Ascending aorta (tissue), 2 donors: ENCODE measurements at places on chromosomes 4 and X.

DNA sequence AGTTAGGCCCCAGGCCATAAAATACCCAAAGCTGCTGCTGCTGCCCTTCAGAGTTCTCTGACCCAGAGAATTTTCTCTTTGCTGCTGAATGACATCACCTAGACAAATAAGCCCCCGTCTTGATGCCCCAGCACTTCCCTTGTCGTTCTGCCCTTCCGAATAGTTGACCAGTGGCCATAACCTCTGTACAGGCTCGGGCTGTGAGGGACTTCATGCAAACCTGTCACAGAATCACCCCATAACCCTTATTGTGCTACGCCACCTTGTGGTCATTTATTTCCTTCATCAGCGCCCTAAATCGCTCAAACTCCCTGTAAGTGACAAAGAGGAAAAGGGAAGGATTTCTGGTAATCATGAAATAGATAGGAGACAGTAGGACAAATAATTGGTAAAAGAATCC, 18.8 kb downstream of the SPACA5 start:
- DNase-seq, result no peak

- DNase-seq, result no peak
Measured at GRCh38 chr4:77994194-77994721, 62.9 kb upstream of the FRAS1 start.

DNA sequence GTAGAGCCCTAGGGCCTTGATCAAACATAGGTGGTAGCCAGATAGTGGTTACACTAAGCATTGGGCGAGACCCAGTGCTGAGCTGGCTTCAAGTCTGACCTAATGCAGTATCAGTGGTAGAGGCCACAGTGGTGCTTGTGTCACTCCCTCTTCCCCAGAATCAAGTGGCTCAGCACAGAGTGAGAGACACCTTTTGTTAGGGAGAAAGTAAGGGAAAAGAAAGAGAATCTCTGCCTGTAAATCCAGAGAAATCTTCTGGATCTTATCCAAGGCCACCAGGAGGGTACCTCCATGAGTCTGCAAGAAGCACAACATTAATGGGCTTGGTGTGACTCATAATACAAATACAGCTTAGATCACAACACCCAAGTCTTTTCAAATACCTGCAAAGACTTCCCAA, 117.7 kb upstream of the SLC6A14 start:
- no peak for DNase-seq

GRCh38 chrX:119887721-119888425, 7.8 kb upstream of the AKAP14 start:
- no peak for DNase-seq

- DNase-seq, result no peak
Measured at GRCh38 chr4:155837203-155837796, 28.8 kb downstream of the ASIC5 start.

DNA sequence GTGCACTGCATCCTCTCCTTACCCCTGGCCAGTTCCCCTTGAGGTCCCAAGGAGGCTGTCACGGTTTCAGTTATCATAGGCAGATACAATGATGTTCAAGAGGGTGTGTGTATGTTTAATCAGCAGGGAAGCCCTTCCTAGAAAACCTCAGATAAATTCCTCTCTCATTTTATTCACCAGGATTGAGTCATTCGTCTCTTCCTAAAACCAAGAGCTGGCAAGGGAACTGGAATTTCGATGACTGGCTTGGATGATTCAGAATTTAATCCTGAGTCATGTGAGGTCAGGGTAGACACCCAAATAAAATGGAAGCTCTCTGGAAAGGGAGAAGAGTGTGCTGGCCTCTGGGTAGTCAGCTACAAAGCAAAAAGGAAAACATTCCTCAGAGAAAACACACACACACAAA, 106.2 kb upstream of the RAPGEF2 start:
- DNase-seq, result no peak

GRCh38 chrX:8025705-8026104, 98.5 kb upstream of the PNPLA4 start:
- no peak for DNase-seq

DNA sequence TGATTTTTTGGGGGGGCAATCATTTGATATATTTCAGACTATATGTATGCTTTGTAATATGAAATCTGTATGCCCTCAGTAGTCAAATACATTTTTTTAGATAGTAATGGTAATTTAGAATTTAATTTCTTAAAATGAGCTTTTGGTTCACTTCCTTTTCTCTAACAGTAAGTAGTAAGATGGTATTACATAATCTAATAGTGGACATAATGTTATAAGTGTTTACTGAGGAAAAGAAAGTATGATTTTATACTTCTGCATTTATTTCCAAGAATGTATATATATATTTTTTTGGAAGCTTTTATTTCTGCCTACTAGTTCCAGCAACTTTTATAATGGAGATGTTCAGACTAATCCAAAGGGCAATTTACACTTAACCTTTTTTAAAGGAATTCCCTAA, 1450.7 kb upstream of the TENM3 start:
- DNase-seq, result no peak

DNA sequence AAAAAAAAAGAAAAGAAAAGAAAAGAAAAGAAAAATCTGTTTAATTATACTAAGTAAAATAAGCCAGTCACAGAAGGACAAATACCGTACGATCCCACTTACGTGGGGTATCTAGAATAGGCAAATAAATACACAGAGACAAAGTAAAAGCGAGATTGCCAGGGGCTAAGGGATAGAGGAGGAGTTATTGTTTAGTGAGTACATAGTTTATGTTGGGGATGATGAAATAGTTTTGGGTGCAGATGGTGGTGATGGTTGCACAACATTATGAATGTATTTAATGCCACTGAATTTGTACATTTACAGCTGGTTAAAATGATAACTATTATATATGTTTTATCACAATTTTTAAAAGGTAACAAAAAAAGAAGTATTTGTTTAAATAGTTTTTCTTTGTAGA, 7.1 kb downstream of the CA5B start:
- DNase-seq, result no peak

DNA sequence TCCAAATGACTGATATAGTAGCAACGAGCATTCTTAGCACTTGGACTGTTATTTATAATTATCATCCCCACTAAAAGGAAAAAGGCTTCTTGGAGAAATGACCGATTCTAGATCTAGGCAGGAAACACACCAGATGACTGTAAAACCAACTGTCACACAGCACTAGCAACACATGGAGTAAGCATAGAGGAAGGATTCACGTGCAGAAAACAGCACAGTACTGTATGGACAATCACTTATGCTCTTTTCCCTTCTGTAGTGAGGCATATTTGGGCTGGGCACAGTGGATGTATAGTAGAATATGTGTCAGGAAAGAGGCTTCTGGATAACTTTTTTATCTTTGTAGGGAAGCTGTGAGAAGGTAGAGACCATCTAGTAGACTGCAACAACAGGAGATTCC, 6.0 kb upstream of the COPS4 start:
- no peak for DNase-seq

DNA sequence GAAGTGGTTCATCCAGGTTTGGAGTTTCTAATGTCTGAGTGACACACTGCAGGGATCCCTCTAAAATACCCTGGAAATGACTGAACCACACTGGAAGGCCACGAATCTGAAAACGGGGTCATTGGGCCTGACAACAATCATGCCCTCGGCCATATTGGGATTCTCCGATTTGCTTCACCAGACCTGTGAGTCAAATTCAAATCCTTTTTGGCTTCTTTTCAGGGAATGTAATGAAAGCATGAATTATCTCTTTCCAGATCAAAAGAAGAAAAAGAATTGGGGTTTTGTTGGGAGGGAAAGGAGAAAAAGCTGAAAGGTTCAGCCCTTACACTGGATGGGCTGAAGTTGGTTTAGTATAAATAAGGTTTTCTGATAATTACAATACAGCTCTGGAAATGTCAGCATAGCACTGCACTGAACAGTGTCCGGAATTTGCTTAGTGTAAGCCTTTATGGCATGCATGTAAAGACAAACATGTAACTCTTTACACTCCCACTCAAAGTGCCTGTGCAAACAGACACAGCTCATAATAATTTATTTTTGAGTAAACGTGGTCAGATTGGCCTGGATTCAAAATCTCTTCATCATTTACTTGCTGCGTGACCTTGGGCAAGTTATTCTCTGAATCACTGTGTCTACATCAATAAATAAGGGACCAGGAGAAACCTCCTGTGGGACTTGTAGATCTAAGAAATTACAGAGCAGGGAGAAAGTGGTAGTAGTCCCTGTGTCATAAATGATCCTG, 21.4 kb downstream of the CT47C1 start:
- no peak for DNase-seq

- no peak for DNase-seq
Measured at GRCh38 chr4:102732678-102733077, 28.1 kb downstream of the MANBA start.

- no peak for DNase-seq
Measured at GRCh38 chr4:39898015-39898414, 79.7 kb downstream of the PDS5A start.

GRCh38 chr4:37197899-37198298, 46.6 kb upstream of the NWD2 start:
- no peak for DNase-seq

DNA sequence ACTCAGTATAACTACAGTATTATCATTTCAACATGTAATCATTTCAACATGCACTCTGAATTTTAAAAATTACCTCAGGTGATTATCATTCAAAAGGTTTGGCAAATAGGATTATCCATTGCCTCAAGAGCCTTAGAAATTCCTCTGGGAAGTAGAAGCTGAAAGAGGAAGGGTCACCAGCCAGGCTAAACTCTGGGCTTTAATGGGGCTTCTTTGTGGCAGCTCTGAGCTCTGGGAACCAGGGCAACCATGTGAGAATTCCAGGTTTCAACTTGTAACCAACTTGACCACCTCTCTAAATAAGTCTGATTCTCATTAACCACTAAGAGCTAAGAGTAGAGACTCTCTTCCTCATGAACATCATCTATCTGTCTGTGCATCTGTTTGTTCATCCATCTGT, 117.2 kb upstream of the MED14 start:
- DNase-seq, result no peak

DNA sequence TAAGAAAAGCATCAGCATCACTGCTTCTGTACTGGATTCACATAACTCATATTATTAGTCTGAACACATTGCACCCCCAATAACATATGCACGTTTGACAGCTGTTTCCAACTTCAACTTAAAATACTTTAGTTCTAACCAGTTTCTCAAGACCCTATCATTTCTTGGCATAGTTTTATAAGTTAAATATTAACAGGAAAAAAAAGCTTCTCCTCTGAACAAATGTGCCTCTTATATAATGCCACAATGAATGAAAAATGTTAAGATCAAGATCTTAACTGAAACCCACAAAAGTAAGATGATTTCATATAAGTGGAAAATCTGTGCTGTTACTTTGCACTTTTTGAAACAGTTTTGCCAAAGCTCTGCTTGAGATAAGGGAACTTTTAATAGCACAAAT, 652.8 kb upstream of the FAM241A start:
- no peak for DNase-seq

DNA sequence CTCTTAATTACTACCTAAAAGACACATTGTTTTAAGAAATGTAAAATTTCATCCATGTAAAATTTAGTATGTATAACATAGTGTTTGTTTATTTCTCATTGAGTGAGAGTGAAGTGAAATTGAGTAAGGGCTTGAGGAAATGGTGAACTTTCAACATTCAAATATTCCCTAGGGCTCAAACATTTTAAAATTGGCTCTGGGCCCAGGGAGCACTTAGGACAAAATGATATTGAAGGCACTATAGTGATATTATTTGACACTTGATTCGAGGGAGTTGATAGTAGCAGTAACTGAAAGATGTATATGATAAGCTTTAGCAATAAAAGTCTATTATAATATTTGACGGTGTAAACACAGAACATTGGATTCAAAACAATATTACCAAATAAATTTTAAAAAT, 1244.0 kb upstream of the TENM3 start:
- no peak for DNase-seq

GRCh38 chrX:72030431-72030830, 101.3 kb downstream of the RTL5 start:
- DNase-seq, result no peak

DNA sequence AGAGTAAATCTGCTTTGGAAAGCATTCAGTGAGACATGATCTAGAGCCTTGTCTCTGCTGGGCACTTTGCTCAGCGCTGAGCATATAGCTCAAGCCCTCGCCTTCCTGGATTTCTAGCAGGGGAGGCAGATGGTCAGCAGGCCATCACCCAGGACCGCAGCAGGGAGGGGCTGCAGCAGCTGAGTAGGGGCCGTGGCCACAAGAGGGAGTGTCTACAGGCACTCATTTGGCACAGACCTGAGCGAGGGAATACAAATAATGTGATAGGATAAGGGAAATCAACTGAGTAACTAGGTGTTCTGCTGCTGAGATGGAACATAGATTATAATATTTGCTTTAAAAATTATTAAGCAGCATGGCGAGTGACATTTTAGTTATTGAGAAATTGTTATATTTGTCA, 30.2 kb downstream of the OFD1 start:
- no peak for DNase-seq

GRCh38 chrX:118526149-118526548, 30.5 kb downstream of the DOCK11 start:
- DNase-seq, result no peak

DNA sequence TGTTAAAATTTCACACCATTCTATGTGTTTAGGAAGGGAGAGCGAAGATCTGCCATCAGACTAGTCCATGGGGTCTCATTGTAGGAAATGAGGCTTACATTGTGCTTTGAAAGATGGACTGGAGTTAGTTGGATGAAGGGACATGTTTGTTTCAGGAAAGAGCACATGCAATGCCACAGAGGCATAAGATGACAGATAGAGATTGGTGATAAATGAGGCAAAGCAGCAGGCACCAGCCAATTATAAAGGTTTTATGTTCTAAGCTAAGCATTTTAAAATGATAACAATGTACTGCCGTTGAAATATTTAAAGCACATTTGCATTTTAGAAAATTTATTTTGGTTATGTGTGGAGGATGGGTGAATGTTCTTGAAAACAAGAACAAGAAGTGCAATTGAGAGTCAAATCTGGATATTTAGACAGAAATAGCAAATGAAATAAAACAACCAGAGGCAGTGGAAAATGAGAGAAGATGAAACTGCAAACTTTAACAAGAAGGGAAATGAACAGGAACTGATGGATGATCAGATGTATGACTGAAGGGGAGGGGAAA, 957.2 kb downstream of the FSTL5 start:
- DNase-seq, result no peak

DNA sequence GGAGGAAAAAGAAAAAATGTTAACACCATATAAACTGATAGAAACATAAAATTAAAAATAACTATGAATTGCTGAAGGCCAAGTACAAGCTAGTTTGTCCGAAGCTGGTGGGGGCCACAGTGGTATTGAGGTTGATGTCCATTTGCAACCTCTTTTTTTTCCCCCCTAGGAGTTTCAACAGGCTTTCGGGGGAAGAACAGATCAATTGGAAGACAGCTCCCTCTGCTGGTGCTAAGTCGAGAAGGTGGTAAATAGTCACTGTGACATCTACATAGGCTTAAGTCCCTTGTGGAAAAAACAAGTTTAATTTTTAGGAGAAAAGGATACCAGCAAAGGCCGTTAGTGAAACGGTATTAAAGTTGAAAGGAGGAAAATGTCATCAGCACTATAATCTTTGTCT, 115.7 kb upstream of the ZXDA start:
- no peak for DNase-seq

DNA sequence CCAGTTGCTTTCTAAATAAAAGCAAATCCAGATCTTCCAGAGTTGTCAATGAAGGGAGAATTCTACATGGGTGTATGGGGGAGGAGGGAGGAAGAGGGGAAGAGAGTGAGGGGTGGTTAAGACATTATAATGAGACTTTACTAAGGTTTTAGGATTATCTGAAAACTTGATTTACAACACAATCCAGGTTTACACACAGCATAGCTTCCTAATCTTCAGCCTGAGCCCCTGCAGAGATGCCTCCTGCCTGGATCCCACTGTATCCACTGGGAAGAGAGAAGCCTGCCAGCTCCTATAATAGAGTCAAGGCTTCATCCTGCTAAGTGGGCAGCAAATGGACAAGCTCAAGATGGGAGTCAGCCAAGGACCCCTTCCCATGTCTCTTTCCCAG, 85.6 kb upstream of the KIT start:
- no peak for DNase-seq
